Activated CD8-positive, alpha-beta memory T cell treated with anti-CD3 and anti-CD28 coated beads for 1 hour (primary cell): ENCODE measurements at places on chromosomes 3 and 15.

- no peak for DNase-seq
Measured at GRCh38 chr3:128487813-128488635, 5.0 kb downstream of the GATA2 start.

DNA sequence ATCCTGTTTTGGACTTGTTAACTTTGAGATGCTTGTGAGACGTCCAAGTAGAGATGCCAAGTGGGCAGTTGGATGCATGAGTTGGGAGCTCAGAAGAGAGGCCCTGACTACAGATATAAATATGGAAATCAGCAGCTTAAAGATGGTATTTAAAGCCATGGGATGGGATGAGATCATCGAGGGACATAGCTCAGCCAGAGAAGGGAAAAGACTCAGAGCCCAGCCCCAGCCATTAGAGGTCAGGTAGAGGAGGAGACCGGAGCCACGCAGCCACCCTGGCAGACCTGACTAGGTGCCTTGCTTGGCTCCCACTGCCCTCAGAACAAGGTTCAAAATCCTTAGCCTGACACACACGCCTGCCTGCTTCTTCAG lies 31.1 kb downstream of the ATP2B2 start:
- DNase-seq, result no peak

GRCh38 chr15:66899555-66900350 lies 165.6 kb upstream of the SMAD3 start:
- DNase-seq, result no peak

DNA sequence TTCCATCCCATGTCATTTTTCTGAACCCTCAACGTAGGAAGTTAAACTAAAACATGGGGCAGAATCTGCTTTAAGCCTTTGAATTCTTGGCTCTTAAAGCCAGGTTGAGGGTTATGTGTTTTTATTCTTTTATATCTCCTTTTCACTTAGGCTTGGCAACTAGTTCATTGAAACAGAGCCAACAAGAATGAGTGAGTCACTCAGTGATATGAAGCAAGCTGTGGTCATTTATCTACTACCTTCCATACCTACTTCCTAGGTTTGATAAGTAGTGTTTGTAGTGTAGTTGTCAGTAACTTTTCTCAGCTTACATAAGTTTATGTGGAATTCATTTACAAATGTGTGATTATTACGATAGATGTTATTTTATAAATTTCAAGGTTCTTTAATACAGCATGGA lies 67.4 kb downstream of the SNRPN start:
- no peak for DNase-seq

- DNase-seq, result no peak
Measured at GRCh38 chr3:114092151-114093015, 35.8 kb downstream of the QTRT2 start.

DNA sequence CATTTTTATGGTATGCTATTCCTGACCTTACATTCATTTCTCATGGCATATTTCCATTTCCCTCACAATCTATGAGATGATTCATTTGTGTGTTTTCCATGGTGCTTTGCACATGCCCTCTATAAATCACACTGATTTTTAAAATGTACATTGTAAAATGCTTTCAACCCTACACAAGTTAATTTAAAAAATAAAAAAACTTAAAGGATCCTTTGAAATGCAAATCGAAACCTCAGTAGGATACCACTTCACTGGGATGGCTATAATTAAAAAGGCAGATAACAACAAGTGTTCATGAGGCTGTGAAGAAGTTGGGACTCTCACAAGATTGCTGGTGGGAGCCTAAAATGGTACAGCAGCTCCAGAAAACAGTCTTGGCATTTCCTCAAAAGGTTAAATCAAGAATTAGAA lies 83.5 kb downstream of the FMN1 start:
- DNase-seq, result no peak

DNA sequence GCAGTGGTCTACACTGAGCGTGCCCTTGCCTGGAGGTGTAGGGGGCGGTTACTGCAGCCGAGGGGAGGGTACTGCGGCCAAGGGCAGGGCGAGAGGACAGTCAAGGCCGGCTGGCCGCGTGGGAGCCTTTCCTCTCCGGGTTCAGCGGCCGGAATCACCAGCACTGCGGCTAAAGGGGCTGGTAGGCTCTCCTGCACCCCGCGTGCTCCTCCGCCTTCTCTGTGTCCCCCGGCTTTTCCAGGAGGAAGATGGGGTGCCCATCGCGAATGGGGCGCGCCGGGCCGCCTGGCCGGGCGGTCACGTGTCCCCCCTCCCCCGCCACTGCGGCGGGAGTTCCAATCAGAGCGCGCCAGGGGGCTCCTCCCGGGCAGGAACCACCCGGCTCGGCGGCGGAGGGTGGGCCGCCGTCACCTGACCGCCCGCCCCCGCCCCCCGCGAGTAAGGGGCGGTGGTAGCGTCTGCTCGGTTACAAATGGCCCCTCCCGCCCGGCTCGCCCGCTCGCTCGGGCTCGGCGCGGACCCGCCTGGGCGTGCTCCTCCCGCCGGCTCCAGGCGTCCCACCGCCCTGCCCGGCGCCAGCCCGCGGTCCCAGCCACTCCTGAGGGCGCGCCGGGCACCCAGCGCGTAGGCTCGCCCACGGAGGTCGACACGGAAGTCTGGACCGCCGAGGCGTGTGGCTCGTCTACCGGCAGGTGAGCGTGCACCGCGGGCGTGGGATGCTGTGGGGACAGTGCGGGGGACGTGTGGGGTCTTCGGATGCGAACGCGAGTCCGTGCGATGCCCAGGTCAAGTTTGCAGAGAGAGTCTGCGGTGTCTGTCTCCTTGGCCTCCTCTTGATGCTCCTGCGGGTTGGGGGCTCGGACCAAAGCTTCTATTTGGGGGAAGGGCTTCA lies 242.6 kb upstream of the TOPAZ1 start:
- DNase-seq, result no peak

- DNase-seq, result no peak
Measured at GRCh38 chr3:114608293-114608692, 314.5 kb downstream of the TIGIT start.

DNA sequence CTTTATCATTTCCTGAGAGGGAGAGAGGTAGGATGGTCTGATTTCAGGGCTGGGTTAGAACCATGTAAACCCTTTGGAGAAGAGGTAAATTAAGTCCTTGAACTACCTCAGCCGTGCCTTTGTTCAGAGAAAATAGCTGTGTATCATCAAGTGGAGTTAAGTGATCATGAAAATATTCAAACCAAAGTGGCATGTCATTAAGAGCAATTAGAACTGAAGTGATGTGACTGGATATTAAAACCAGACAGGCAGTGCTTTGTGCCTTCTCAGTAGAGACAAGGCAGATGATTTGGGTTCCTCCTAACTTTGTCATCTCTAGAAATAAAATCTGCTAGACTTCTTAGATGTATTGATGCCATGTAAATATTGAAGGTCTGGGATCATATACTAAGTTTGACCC lies 171.5 kb downstream of the IL5RA start:
- DNase-seq, result no peak

GRCh38 chr3:134742202-134742601 lies 52.9 kb upstream of the EPHB1 start:
- DNase-seq, result no peak

- DNase-seq, result no peak
Measured at GRCh38 chr15:27222479-27222878, 251.5 kb downstream of the GABRG3 start.

- DNase-seq, result no peak
Measured at GRCh38 chr15:40045572-40046217, 6.7 kb upstream of the SRP14 start.

DNA sequence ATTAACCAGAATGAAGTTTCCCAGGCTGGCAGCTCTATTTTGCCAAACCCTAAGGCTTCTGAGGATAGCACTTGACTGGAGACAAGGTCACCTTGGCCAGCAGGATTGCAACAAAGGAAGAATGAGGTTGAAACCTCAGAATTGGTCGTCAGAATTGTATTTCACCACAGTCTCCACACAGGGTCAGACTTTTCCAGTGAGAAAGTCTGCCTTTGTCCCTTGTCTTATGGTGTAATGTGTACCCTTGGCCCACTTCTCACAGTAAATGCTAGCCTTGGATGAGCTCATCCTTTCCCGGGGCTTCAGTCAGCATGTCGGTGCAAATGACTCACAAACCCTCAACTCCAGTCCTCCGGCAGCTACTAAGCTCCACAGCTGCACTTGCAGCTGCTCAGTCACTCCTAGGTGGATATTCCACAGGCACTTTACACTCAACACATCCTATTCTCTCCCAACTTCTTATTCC lies 19.7 kb downstream of the SSR3 start:
- DNase-seq, result no peak

DNA sequence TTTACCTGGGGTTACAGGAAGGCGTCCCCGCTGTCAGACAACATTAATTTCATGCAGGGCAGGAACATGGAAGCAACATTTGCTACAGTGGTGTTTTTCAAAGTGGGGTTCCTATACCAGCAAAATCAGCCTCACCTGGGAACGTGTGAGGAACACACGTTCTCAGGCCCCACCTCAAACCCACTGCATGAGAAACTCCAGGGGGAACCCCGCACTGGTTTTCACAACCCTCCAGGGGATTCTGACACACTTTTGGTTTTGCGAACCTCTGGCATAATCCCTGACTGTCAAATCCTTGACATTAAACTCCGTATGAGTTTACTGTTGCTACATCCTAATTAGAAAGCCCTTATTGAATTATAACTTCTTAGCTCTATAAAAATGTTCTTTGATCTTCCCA lies 127.7 kb downstream of the LRRK1 start:
- DNase-seq, result no peak

GRCh38 chr3:18729671-18730070 lies 304.5 kb upstream of the SATB1 start:
- no peak for DNase-seq

DNA sequence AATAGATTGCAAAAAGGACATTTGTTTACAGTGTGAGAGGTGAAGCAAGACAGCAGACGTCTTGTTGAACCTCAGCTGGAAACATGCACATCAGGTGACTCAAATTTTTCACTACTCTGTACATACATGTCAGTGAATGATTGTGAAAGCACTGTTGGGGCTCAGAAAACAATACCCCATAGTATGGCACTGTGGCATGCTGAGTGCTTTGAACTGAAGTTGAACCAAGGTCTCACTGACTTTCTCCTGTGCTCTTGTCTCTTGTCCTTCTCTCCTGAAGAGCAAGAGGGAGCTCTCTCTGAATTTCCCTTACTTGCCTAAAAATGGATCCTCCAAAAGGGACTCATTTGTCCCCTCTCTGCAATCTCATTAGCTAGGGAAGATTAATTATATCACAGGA lies 24.5 kb upstream of the NEDD4 start:
- DNase-seq, result no peak

- no peak for DNase-seq
Measured at GRCh38 chr15:83062768-83063180, 4.3 kb downstream of the BTBD1 start.

DNA sequence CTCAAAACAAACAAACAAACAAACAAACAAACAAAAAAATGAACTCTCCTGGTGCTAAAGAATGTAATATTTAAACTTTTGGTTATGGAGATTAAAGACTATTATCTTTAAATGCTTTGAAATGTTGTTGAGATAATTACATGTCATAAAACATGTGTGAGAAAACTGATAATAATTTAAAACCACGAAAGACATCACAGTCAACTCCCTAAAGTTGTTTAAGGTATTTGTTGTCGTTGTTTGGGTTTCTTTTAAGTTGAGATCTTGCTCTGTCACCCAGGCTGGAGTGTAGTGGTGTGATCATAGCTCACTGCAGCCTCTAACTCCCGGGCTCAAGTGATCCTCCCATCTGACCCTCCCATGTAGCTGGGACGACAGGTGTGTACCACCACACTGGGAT lies 12.0 kb downstream of the EFCAB12 start:
- DNase-seq, result no peak

- DNase-seq, result no peak
Measured at GRCh38 chr3:62153231-62153630, 220.1 kb downstream of the FEZF2 start.

GRCh38 chr3:56061279-56061626 lies 407.0 kb downstream of the ERC2 start:
- no peak for DNase-seq

DNA sequence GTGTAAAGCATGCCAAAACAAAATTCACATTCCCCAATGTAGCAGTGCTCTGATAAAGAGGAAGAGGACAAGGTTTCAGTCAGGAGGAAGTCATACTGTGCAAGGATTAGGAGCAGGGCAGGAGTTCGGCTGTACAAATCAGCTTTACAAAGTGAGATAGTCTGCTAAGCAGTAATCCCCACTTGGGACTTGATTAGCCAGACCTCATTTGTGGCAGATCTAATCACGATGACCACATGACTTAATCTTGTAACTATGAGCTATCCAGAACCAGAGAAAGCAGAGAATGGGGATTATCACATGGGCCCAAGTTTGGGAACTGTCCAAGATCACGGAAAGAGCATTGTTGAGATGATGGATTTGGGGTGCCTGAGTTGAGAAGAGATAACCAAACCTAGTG lies 7.8 kb downstream of the DCBLD2 start:
- DNase-seq, result no peak

DNA sequence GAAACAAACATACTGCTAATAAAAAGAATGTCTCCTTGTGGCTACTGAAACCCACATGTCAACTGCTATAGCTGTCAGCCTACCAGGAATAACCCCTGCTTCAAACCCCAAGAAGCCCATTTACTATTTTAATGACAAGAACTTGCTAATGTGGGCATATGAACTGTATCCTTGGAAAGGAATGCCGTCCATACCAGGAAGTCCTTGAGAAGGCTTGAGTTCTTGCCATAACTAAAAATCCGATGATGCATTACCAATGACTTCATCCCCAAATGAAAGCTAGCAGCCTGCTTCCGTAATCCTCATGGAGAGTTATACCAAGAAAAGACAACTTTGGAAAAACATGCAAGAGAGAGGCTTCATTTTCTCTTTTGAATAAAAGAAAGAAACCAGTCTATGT lies 34.8 kb downstream of the MINDY4B start:
- DNase-seq, result no peak

DNA sequence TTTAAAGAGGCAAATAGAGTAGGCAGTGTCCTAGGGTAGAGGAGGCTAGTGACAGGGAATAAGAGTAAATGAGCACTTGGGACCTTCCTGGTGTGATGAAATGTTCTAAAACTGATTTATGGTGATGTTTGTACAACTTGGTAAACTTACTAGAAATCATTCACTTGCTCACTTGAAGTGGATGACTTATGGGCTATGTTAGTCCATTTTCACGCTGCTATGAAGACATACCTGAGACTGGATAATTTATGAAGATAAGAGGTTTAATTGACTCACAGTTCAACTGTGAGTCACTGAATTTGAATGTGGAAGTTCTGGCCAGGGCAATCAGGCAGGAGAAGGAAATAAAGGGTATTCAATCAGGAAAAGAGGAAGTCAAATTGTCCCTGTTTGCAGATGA lies 31.7 kb upstream of the DHX36 start:
- DNase-seq, result no peak

DNA sequence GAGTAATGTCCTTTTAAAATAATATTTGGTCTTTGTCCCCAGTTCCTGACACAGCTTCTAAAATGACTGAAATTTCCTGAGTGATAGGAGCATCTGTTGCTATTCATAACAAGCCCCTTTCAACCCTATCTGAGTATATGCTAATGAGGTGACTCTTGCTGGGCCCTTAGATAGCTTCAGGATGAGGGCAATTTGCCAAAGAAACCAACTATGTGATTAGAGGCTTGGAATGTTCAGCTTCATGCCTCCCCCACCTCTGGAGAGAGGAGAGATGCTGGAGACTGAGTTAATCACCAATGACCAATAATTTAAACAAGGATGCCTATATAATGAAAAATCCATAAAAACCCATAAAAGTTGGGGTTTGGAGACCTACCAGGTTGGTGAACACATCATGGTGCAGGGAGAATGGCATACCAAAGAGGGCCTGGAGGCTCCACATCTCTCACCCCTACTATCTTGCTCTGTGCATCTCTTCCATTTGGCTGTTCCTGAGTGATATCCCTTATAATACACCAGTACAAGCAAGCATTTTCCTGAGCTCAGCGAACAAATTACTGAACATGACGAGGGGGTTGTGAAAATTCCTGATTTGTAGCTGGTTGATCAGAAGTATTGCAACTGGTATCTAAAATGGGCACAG lies 189.2 kb downstream of the ECT2 start:
- DNase-seq, result no peak
